ENCODE measurements at places on chromosomes 4 and X.

DNA sequence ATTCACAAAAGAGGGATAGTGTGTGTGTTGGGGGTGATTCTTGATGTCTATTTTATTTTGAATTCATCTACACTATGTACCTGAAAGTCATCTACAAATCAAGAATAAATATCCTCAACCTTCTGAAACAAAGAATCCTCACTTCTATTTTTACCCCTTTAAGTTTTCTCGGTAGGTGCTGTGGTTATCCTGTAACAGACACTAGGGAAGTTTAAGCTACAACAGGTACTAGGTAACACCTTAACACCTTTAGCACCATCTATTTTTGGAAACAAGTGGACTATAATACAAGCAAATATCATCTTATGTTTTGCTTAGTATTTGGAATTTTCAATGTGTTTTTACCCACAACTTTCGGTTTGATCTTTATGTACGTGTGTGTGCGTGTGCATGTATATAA, 12.0 kb upstream of the BDH2 start:
- DNase-seq = no peak

DNA sequence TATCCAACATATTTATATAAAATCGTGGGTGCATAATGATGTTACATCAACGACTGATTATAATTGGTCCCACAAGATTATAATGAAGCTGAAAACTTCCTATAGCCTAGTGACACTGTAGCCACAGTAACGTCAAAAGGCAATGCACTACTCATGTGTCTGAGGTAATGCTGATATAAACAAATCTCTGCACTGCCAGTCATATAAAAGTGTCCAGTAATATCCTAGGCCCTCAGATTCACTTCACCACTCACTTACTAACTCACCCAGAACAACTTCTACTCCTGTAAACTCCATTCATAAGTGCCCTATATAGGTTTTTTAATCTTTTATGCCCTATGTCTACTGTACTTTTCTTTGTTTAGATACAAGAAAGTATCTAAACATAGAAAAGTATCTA, 18.8 kb downstream of the FRYL start:
- no peak for DNase-seq

DNA sequence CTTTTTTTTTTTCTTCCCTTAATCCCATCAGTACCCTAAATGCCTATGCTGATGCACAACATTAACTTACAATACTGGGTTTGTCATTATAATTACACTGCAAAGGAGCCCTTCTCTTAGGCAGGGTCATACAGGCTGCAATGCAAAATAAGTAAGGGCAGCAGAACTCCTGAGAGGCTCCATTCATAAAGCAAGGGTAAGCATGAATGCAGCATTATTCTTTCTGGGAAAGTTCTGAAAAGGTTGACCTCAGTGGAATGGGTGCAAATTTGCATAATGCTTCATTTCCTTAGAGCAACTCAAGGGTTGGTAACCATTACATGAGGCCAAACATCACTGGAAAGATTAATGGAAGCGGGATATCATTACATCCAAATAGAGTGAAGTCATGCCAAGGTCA, 789.2 kb downstream of the KLHL13 start:
- DNase-seq = no peak

DNA sequence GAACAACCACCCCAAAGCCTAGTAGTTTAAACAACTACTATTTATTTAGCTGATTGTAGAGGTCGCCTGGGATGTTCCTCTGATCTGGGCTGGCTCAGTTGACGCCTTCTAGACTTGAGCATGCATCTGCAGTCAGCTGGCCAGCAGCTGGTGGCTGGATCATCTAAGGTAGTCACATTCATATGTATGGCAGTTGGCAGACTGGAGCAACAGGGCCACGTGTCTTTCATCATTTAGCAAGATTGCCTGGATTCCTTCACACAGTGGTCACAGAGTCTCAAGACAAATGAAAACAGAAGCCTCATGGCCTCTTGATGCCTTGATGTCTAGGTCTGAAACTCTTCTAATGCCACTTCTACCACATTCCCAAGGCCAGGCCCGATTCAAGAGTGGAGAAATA, 220.6 kb upstream of the S100G start:
- DNase-seq = no peak

GRCh38 chrX:152658302-152658701, 20.6 kb downstream of the GABRQ start:
- DNase-seq = no peak

Measured in activated T-cell treated with anti-CD3 and anti-CD28 coated beads for 24 hours (primary cell).